ENCODE measurements at places on chromosomes 1 and 21. TPM values are rescaled to one million over a fixed set of nuclear protein-coding genes. Genes with fewer than 3 reads are reported as not detected.
A peak's percentile ranks its signal among the peaks of the same experiment; 100 is the strongest.

DNA sequence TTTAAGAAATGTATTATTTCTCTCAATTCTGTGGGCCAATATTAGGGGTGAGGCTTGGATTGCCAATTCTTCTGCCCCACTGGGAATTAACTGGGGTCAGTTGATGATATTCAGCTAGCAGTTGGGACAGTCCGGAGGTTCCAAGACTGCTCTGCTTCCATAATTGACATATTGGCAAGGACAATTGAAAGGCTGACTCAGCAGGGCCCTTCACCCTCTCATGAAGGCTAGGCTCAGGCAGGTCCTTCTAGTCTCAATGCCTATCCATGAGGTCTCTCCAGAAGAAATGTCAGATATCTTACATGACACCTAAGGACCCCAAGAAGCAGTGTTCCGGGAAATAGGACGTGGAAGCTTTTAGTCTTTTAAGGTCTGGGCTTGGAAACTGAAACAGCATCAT is 13.3 kb upstream of the RNF11 start:
- no peak for DNase-seq

- DNase-seq: no peak
Measured at GRCh38 chr1:109531826-109532364, 7.8 kb upstream of the GPR61 start.

- DNase-seq: peak; percentile 69
Measured at GRCh38 chr1:109546311-109547109, 1.9 kb upstream of the GNAI3 start.

GRCh38 chr1:165886983-165887382 is 59.6 kb downstream of the UCK2 start:
- no peak for DNase-seq

NR5A2 gene
- total RNA-seq: 0.38 TPM

TFF2 gene
- not detected for total RNA-seq

DNA sequence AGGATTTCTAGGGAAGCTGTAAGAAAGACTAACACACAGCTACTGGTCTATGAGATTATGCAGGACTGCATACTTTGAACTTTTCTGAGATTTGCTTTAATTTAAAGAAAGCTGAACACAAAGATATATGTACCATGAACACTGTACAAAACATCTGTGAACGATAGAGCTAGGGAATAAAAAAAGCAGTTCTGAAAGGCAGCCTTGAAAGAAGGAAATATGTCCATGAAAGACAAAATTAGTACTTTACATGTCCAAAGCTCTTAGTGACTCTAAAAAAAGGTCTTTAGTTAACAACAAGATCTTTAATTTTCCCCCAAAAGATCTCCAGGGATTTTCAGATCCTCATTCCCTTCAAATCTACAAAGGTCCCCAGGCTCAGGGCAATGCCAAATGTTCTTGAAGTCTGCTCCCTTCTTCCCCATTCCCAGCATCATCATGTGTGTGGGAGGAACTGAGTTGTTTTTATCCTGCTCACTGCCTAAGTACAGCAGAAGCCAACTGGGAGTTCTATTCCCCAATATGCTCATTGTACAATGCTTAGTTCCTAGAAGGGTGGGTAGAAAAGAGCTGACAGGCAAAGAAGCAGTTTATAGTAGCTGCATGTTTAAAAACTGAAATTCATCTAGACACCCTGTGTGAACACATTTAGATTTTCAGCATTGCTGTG is 60.1 kb upstream of the PTCH2 start:
- no peak for DNase-seq

DNA sequence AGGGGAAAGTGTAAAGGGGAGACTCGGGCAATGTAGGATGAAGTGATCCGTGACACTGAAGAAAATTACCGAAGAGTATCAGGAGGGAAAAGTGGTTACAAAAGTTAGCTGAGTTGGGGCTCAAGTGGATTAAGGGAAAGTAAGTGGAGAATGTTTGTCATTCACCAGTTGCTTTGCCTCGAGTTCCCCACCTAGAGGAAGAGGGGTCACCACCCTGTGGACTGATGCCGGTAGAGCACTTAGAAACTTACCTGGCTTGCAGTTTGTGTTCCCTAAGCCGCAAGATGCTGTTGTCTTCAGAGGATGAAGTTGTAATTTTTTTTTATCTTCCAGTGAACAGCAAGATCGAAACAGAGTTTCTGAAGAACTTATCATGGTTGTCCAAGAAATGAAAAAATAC is 1.0 kb downstream of the PER3 start:
- DNase-seq: no peak

- DNase-seq: no peak
Measured at GRCh38 chr1:33319186-33319948, 1.5 kb downstream of the A3GALT2 start.

CAMK1G gene
- total RNA-seq: 3.8 TPM

DNA sequence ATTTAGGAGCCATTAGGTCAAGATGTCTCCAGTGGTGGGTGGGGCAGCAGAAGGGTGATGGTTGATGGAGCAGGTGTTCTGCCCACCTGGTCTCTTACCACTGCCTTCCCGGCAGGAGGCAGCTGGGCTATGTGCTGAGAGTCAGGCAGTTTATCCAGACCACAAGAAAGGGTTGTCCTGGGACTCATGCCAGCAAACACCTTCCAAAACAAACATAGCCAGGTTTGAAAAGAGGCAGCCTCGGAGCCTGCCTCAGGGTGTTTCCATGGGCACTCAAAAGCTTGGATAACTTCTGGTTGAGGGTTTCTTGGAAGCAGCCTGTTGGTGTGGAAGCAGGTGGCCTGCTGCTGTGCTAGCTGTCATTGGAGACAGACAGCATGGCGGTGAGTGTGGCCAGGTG is 187.2 kb downstream of the PCP4 start:
- no peak for DNase-seq

DNA sequence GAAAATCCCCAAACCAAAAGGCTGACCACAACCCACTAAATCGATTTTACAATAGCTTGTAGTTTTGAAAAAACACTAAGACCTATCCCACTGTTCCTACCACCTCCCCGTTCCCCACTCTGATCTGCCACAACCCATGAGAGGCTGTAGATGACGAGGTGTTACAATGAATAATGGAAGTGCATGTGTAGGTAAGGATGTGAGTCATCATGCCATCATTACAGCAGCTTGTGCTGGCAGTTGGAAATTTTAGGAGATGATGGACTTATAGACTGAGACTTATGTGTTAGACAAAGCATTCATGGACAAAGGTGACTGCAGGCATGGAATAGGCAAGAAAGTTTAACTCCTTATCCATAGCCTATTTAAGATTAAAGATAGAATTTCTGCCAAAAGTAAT is 184.7 kb upstream of the CACYBP start:
- no peak for DNase-seq

DNA sequence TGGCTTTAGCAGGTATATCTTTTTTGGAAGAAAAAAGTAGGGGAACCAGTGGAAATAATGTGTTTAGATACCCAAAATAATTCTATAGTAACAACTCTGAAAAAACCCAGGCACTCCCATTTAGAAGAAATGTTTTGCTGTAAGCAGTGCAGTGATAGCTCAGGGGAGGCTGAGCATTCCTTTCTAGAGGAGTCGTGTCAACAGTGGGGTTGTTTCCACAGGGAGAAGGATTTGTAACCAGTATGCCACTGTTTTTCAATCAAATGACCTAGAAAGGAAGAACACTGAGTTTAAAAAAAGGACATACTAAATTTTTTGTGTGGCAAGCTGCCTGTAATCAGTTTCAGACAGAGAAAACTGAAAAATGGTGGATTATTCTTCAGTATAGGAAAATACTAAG is 2.4 kb downstream of the PGD start:
- no peak for DNase-seq

DNA sequence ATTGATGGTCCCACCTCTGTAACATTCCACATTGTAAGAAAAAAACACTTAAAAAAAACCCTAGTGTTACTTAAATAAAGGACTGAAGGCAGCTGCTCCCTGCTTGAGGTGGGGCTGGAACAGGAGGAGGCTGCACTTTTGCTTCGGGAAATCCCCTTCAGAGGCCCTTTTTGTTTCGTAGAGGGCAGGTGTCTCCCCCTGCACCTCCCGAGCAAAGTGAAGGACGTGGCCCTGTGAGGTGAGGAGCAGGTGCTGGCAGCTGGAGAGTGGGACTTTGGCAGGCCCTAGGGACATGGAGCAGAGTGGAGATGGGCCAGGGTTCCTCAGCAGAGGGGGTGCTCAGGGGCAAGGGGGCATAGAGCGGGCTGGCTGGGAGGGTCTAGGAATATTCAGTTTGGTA is 33.4 kb upstream of the WNT4 start:
- no peak for DNase-seq

DNA sequence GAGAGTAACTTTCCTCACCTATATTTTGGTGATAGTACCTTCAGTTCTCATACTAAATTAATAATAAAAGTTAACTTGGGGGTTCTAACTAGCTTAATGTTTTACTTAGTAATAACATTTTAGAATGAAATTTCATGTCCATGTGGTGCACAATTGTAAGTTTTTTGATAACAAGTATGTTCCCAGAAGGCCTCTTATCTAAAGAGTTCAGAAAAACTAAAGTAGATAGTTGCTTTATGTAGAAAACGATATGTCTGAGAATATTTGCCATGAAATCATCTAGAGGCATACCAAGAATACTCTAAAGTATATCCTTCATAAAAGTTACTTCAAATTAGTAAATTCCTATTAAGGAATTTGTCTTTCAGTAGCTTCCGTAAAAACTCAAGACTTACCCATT is 10.2 kb upstream of the ADCY10 start:
- no peak for DNase-seq

DNA sequence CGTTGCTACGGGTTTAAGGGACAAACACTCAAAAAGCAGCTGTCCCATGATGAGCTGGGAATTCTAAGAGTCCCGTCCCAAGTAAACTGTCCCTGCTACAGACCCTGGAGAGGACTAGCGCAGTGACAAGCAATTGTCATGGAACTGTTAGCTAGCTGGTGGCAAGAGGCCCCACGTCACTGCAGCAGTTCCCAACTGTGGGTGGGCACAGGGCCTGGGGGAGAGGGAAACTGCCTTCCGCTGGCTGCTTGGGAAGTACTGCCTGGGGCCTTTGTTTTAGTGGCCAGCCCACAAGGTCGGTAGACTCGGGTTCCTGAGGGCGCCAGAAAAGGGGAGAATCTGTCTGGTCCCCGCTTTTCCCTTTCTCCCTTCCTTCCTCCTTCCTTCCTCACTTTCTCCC is 97.4 kb downstream of the LACTBL1 start:
- no peak for DNase-seq

LCE1F gene
- not detected for total RNA-seq

- DNase-seq: no peak
Measured at GRCh38 chr1:221040691-221041285, 161.5 kb downstream of the HLX start.

GRCh38 chr1:186046437-186047211 is 312.4 kb downstream of the HMCN1 start:
- no peak for DNase-seq

DNA sequence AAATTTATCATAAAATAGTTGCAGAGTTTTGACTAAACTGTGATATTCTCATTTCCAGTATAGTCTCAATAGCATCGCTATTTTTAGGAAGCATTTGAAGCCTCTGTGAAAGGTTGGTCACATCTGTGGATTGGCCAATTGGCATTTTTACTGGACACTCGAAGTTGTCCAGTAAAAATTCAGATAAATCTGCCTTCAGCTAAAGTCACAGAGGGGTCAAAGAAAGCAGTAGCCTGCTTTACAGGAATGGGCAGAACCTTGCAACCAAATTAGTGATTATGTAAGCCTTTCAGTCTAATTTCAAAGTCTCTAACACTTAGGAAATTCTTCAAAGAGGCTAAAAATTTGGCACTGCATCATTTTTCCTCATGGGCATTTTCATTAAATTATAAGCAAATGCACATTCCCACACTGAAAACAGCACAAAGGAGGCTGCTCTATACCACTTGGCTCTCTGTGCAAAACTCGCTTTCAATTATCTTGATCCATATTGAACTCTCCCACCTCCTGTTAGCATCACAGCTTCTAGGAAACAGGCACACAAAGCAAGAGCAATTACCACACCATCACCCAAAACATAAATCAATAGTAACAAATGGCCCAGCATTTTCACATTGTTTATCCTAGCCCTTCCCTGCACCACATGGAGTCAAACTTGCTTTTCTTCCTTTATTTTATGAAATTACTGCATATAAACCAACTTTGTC is 318.5 kb upstream of the DUSP10 start:
- DNase-seq: no peak

TLR5 gene
- total RNA-seq: 3.8 TPM

- DNase-seq: peak; percentile 61
Measured at GRCh38 chr21:42653231-42654061, at the start of gene PDE9A. Gene PDE9A, plus strand, starts transcription at chr21:42653621. Its CDS starts 194 bp downstream, at chr21:42653815.

DNA sequence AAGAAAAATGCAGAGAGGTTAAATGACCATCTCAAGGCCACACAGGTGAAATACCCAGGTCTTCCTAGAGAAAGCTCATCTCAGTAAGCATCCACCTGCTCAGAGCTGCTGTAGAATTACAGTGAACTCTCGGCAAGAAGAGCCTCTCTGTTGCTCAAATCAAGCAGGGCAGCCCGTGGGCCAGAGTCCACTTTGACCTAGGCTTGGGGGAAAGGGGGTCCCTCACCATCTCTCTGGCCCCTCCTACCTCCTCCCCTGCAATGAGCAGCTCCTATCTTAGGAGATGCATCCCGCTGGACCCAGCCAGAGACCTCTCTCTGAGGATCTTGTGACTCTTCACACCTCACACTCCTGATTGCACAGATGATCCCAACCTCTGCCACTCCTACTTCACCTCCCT is 364.7 kb downstream of the PTPRU start:
- no peak for DNase-seq

DNA sequence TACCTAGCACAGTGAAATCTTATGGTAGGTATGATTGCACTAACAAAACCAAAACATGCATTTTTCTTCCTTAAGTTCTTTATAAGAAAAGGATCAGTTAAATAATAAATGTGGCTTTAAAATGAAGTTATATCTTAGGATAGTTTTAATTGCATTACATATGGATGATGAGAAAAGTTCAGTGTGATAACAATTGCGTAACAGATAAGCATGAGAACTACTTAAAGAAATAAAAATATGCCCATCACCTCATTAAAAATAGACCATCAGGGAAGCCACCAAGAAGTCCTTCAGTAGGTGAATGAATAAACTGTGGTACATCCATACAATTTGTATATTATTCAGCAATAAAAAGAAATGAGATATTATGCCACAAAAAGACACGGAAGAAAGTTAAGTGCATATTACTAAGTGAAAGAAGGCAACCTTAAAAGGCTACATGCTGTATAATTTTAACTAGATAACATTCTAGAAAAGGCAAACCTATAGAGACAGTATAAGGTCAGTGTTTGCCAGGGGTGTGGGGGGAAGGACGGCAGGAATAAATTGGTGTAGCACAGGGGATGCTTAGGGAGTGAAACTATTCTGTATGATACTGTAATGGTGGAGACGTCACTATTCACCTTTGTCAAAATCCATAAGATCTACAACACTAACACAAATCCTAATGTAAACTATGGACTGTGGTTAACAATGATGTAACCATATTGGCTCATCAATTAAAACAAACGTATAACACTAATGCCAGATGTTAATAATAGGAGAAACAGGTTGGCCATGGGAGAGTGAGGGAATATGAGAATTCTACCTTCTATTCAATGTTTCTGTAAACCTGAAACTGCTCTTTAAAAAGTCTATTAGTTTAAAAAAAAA is 42.9 kb downstream of the MPZL1 start:
- no peak for DNase-seq

GRCh38 chr1:117654493-117655219 is 48.8 kb downstream of the TENT5C start:
- DNase-seq: no peak

ATAD3C gene
- total RNA-seq: 2.9 TPM

- no peak for DNase-seq
Measured at GRCh38 chr1:160068225-160068624, 1.7 kb downstream of the KCNJ10 start.

All from mesothelial cell of epicardium (in vitro differentiated cells).